ENCODE measurements at places on chromosomes 7 and 10.

DNA sequence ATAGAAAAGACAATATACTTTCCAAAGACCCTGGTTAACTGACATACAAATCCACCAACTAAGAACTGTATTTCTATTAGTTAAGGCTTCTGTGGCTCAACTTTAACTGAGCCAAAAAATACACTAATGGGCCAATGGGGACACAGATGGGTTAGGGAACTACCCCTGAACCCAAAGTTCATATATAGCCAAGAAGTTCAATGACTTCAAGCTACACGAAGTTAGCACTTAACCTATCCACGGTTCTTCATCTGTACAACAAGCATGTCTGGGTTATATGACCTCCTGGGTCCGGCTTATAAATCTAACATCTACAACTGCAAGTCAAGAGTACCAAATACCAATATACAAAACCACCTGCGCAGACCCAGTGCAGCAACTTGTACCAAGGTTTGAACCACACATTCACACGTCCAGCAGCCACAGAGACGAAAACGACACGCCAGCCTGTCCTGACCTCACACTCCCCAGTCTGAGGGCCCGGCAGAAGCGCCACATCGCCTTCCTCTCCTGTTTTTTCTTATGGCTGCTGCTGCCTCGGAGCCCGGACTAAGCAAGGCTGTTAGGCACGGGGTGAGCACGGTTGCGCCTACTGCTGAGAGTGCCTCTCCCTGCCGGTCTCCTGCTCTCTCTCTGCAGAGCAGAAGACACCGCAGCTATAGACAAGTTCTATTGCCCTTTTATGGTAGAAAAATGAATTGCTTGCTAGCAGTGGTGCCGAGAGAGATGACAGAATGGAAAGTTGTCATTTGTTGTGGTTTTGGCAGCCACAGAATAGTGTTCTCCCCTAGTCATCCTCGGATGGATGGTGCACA, 86.3 kb downstream of the RNF216 start:
- peak; percentile 60 for DNase-seq

GRCh38 chr7:24884401-24884800, 95.6 kb downstream of the OSBPL3 start:
- DNase-seq = peak; percentile 11

- no peak for DNase-seq
Observed at GRCh38 chr7:147858421-147858820, 732.1 kb upstream of the C7orf33 start.

GRCh38 chr10:15725603-15726002, 5.9 kb upstream of the ITGA8 start:
- DNase-seq = no peak

GRCh38 chr7:82330706-82331215, 112.8 kb downstream of the CACNA2D1 start:
- no peak for DNase-seq

DNA sequence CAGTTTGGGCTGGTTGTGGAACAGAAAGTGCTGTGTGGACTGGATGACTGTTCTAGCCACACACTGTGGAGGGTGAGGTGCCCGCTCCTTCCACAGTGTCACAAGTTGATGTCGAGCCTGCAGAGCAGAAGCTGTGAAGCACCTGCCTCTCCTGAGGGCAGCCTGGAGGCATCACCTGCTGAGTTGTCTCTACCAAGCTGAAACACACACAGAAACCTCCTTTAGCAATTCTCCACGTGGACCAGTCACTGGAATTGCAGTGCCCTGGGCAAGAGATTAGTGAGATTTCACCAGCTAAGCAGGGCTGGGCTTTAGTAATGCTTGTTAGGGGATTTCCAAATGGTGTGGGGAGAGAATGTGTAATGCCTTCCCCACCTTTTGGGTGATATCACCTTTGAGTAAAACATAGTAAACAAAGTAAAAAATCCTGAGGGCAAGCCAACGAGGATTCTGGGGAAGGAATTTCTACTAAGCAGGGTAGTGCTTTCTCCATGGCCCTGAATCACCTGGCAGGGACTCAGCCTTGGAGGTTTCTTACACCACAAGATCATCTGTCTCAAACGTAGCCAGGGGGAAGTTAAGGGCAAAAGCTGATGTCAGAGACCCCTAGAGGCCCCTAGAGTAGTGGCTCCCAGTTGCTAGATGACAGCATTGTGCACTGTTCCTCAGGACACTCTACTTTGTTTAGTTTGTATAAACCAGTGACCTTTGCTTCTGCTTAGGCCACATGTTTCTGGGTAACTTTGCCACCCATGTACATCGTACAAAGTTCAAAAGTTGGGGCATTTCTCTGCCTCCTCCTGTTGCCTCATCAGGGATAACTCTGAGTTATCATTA, 233.1 kb upstream of the IGFBP3 start:
- DNase-seq = no peak

Measured in anterior cingulate cortex (tissue), 58 donors.